Suppressor macrophage treated with lipopolysaccharide for 1 hour (primary cell): ENCODE measurements at places on chromosomes 12 and 14.

- DNase-seq, result no peak
Measured at GRCh38 chr12:59494617-59495016, 101.2 kb upstream of the SLC16A7 start.

GRCh38 chr14:53740570-53740969, 216.1 kb downstream of the BMP4 start:
- no peak for DNase-seq

- no peak for DNase-seq
Measured at GRCh38 chr14:60356906-60357550, 108.0 kb downstream of the PPM1A start.

DNA sequence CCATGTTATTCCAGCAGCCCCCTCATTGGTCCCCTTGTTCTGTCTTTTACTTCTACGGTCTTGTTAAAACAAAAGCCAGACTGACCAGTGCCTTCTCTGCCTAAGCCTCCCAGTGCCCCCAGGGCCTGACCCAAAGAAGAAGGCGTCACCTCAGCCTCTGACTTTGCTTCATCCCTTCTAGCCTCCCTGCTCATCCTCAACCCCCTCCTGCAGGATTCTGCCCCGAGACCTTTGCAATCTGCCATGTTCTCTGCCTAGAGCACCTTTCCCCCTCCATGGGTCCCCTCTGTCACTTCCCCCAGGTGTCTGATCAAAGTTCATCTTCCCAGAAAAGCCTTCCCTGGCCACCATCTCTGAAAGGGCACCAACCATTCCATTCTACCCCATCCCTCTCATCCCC, 7.9 kb upstream of the RBM19 start:
- no peak for DNase-seq

GRCh38 chr14:93978735-93979134, 2.4 kb upstream of the ASB2 start:
- DNase-seq, result no peak

DNA sequence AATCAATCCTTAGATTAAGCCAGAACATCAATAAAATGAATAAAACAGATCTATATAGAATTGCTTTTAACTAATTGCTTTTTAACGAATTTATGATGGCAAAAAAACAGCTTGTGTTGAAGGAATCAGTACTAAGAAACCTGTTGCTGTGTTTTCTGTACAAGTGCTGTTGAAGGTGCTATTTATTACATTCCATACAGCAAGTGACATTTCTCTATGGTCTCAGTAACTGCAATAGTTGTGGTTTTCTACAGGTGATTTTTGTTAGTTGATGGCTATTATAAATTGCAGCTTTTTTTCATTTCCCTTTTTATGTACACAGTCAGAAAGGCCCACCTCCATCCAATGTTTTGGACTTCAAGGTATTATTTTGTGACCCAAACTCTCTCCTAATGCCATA, 56.6 kb downstream of the SLC2A13 start:
- no peak for DNase-seq

- DNase-seq, result peak; percentile 53
Measured at GRCh38 chr14:86057018-86057667, 527.2 kb downstream of the FLRT2 start.

DNA sequence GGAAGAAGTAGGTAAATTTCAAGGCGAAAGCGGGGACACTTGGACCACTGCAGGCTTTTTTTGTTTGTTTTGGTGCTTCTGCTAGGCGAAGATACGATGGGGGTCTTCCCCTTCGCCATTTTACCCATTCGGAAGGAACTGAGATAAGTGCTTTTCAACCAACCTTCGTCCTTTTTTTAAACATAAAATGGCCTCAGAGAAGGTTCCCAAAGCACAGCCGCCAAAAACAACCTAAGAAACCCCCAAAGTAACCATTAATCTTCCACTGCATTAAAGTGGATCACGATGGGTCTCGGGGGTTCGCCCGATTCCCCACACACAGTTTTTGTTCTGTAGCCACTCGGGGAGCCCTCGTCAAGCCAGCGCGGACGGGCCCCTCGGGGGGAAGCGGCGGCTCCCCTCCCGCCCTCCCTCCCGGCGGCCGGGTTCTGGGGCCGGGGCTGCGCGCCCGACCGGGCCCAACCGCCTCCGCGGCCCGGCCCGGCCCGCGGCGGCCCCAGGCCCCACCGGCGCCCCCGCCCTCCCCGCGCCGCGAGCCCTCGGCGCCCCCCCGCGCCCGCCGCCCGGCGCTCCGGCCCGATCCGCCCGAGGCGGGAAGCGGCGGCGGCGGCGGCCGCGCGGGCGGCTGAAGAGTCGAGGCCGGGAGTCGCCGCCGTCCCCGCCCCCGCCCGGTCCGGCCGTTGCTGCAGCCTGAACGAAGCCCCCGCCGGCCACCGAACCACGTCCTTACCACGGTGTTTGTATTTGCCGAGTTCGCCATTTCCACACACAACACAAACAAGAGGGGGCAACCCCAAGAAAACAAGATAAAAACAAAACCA, 790 bp downstream of the GTF2A1 start:
- peak; percentile 83 for DNase-seq

- peak; percentile 76 for DNase-seq
Measured at GRCh38 chr12:77049767-77050353, 15.5 kb downstream of the E2F7 start.

GRCh38 chr12:34392741-34393085, 370.4 kb downstream of the ALG10 start:
- DNase-seq, result no peak

- DNase-seq, result no peak
Measured at GRCh38 chr12:65477721-65478120, 199.2 kb downstream of the MSRB3 start.

- DNase-seq, result no peak
Measured at GRCh38 chr14:86712727-86713126, 1182.8 kb downstream of the FLRT2 start.

GRCh38 chr12:122385171-122386016, 37.1 kb downstream of the CLIP1 start:
- no peak for DNase-seq

GRCh38 chr12:14920475-14921126, 17.7 kb downstream of the ERP27 start:
- no peak for DNase-seq

DNA sequence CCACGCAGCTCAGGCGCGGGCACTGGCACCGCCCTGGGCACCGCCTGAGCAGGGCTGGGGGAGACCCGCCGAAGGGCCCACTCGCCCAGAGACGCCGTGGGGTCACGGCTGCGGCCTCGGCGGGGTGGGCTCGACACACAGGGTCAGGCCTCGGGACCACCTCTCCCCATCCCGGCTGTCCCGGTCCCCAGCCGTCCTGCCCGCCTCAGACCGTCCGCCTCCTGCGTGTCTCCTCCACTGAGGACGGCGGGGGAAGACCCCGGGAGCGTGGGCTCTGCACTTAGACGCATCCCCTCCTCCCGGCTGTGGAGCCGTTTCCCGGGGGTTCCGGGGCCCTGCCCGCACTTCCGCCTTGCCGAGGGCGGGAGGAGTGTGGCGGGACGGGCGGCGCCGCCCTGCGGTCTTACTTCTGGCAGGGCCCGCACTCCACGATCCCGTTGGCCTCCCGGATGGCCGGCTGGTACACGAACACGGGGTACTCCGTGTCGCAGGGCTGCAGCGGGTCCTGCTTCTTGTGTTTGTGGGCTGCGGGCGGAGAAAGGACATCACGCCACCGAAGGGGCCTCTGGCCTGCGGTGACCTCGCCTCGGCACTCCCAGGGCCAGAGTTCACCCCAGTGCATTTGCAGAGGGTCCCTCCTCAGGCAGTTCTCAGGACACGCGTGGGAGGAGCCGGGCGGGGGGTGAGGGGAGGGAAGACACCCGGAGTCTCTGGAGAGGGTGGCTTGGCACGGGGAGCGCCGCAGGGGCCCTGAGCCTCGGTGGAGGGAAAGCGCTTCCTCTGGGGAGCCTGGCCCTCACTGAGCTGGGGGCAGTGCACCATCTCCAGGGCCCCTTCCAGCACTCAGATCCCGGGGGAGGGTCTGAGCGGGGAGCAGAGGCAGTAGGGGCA, 23.1 kb upstream of the LRTM2 start:
- peak; percentile 82 for DNase-seq

DNA sequence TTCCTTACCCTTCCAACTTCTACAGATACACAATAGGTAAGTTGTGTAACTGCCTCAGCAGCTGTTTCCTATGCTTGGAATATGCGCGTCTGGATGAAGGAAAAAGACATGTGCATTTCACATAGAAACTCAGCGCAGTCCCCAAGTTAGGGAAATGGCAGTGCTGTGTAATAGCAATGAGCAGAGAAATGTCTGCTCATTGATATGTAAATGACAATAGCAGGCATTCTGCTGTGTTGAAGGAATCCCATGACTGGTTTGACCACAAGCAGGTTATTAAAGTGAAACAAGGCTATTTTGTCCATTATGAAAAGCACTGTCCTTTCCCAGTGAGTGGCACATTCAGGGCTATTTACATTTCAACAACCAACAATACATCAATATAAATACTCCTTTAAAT, 106.6 kb downstream of the BTG1 start:
- no peak for DNase-seq

- DNase-seq, result no peak
Measured at GRCh38 chr14:101354726-101355125, 206.6 kb upstream of the DIO3 start.

- DNase-seq, result no peak
Measured at GRCh38 chr14:95267306-95267705, 52.4 kb downstream of the CLMN start.

- DNase-seq, result no peak
Measured at GRCh38 chr14:21634840-21635239, at the start of gene OR10G2. TSS of gene OR10G2 (minus strand) at chr14:21634940. CDS start at chr14:21634842, 98 bp downstream.

- no peak for DNase-seq
Measured at GRCh38 chr12:48486679-48487078, 4.4 kb downstream of the C12orf54 start.

DNA sequence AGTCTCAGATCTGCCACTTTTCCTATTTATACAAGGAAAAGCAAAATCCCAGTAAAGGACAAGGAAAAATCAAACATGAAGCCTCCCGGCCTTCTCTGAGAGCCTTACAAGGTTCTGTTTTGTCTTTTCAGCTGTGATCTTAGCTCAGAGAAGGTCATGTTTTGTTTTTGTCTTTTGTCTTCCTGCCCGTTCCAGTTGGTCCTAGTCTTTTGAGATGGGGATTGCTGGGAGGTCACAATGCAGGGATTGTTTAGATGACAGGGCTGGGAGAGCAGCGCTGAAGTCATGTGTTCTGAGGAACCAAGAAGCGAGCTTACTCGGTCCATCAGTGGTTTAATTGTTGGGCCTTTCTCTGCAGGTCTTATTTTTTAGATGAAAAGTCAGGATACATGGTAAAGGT, 6.0 kb downstream of the PLEKHH1 start:
- DNase-seq, result no peak

GRCh38 chr12:93390031-93390430, 12.3 kb downstream of the NUDT4 start:
- DNase-seq, result peak; percentile 17

DNA sequence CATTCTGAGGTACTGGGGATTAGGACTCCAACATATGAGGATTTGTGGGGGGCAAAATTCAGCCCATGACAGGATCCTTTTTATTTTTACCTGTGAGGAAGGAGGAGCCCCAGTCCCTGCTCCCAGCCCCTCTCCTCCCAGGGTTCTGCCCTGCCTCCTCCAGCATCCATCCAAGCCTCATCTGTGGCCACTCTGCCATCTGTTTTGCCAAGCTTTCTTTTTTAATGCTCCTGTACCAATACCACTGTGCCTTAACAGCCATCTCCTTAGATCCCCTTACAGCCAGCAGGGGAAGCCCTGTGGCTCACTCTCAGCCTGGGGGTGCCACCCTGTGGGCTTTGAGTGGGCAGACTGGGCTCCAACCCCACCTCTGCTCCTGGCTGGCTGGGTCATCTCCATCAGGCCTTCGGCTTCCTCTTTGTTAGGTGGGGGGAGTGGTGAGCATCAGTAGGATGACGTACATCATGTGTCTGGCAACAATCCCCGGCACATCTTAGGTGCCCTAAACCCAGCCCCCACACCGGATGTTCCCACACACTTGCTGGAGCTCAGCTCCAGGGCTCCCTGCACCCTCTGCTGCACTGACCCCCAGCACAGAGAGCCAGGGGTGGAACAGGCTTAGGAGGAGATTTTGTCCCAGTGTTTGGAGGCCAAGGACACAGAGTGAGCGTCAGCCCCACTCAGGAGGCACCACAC, 40.2 kb downstream of the CYP46A1 start:
- DNase-seq, result no peak

GRCh38 chr12:131445795-131446194, 265.1 kb upstream of the SFSWAP start:
- no peak for DNase-seq
